ENCODE measurements at places on chromosomes 5 and 9. TPM values are rescaled to one million over a fixed set of nuclear protein-coding genes. Genes with fewer than 3 reads are reported as not detected.
A peak's percentile ranks its signal among the peaks of the same experiment; 100 is the strongest.

The TAS2R1 gene
- total RNA-seq = not detected

The ORM2 gene
- total RNA-seq = not detected

The ZNF454 gene
- 1.6 TPM for total RNA-seq

The TMEM252 gene
- not detected for total RNA-seq

The SCAI gene
- 8.6 TPM for total RNA-seq

The SCGB3A2 gene
- total RNA-seq = not detected

The GZMA gene
- total RNA-seq = not detected

The MSX2 gene
- 31.9 TPM for total RNA-seq

DNA sequence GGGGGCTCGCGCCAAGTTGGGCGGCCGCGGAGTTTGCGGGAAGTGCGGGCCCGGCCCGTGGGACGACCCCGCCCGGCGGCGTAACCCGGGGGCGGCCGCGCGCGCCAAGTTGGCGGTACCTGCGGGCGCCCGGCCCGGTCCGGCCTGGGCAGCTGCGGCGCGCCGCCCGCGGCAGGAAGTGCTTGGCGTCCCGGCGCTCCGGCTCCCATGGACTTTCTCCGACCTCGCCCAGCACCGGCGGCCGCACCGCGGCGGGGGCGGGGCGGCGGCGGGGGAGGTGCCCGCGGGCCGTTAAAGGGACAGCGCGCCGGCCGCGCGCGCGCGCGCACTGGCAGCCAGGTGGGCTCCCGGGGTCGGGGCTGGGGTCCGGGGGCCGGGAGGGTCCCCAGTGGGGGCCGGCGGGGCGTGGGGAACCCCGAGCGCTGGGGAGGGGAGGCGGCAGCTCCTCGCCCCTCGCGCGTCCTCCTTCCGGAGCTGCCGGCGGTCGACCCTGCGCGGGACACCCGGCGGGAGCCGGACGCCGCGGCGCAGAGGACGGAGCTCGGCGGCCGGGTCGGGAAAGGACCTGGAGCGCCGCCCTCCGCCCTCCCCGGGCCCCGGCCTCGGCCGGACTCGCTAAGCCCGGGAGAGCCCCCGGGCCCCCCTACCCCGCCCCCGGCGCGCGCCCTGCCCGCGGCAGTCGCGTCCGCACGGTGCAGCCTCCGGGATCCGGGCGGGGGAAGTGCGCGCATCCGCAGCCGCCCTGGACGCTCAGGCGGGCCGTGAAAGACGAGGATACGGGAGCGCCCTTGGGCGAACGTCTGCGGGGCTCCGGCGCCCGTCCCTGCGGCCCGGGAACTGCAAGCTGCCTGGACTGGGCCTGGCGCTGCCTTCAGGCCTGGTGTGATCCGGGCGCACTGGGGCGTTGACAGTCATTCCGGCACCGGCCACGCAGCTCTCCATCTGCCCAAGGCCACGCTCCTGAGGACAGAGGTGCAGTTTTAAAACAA, at the start of gene NACC2:
NACC2 (minus strand) TSS at position 220 of the 989 bp plus-strand sequence. CDS start 44,768 bp downstream, outside the sequence.
- H3K4me1 ChIP-seq = peaks cover 50% of the 10 kb centered on the region
- H3K27me3 ChIP-seq = no peaks in the 10 kb centered on the region
- H3K36me3 ChIP-seq = no peaks in the 10 kb centered on the region
- DNase-seq = no peak
- H3K27ac ChIP-seq = peak within 1 kb of the TSS; percentile 70

- H3K4me3 ChIP-seq = no peak overlapping the region
- peaks cover 11% of the 10 kb centered on the region for H3K4me1 ChIP-seq
- H3K36me3 ChIP-seq = no peaks in the 10 kb centered on the region
- peaks cover 22% of the 10 kb centered on the region for H3K27me3 ChIP-seq
- no peak overlapping the region for H3K27ac ChIP-seq
Observed at GRCh38 chr5:176676361-176676824, 29.1 kb downstream of the TSPAN17 start.

DNA sequence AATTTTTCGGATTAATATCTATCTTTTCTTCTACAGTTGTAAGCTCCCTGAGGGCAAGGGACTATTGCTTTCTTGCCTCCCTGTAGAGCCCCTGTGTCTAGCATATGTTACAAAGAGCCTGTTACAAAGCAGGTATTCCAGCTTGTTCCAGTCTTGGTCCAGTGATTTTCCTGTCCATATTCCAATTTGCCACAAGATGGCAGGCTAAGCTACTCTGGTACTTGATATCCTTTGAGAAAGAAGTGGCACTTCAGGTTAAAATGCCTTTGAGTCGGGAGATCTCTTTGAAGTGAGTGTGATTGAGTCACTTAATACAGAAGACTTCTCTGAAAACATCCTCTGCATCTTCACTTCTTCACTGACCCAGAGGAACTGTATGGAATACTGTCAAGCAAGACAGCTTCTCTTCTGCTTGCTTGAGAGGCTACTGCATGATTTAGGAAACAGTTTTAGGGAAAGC, 24.5 kb downstream of the CAVIN4 start:
- peaks cover 12% of the 10 kb centered on the region for H3K4me1 ChIP-seq
- no peaks in the 10 kb centered on the region for H3K36me3 ChIP-seq
- H3K27me3 ChIP-seq = peaks cover 15% of the 10 kb centered on the region
- H3K27ac ChIP-seq = no peak overlapping the region
- no peak overlapping the region for H3K4me3 ChIP-seq

- no peak overlapping the region for H3K27ac ChIP-seq
- no peaks in the 10 kb centered on the region for H3K36me3 ChIP-seq
- no peaks in the 10 kb centered on the region for H3K27me3 ChIP-seq
- H3K4me3 ChIP-seq = no peak overlapping the region
- no peak for DNase-seq
Observed at GRCh38 chr9:119861842-119862241, 492.6 kb upstream of the BRINP1 start.

- no peak overlapping the region for H3K27ac ChIP-seq
- no peak for DNase-seq
- H3K4me1 ChIP-seq = peaks cover 5% of the 10 kb centered on the region
- peaks cover 15% of the 10 kb centered on the region for H3K36me3 ChIP-seq
Observed at GRCh38 chr5:15638296-15638695, 138.3 kb downstream of the FBXL7 start.

- peaks cover 20% of the 10 kb centered on the region for H3K4me1 ChIP-seq
- H3K4me3 ChIP-seq = no peak overlapping the region
- DNase-seq = no peak
Observed at GRCh38 chr5:59522201-59522831, 371.2 kb downstream of the PDE4D start.

DNA sequence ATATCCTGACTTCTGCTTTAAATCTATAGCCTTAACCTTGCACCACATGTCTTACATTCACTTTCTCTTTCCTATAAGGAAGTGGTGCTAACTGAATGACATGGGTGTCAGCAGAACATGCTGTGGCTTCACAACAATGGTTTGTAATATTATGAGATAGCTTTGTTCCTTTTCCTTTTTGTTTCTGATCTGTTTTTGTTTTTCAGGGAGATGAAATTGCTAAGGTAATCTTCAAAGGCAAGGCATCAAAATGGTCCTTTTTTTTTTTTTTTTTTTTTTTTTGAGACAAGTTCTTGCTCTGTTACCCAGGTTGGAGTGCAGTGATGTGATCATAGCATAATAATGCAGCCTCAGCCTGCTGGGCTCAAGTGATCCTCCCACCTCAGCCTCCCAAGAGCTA, 53.6 kb upstream of the RANBP6 start:
- H3K36me3 ChIP-seq = no peaks in the 10 kb centered on the region
- no peak overlapping the region for H3K27ac ChIP-seq
- peaks cover 17% of the 10 kb centered on the region for H3K27me3 ChIP-seq
- H3K4me1 ChIP-seq = no peaks in the 10 kb centered on the region

DNA sequence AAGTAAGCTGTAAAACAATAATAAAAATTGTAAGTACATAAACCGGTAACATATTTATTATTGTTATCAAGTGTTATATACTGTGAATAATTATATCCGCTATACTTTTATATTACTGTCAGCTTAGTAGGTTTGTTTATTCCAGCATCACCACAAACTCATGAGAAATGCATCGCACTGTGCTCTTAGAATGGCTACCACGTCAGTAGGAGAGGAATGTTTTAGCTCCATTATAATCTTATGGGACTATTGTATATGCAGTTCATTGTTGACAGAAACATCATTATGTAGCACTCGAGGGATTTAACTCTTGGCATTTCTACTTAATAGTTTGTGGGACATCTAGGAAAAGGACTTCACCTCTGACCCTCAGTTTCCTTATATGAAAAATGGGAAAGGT, 16.4 kb downstream of the SLC12A2 start:
- H3K27ac ChIP-seq = no peak overlapping the region
- no peak overlapping the region for H3K4me3 ChIP-seq
- DNase-seq = no peak
- no peaks in the 10 kb centered on the region for H3K27me3 ChIP-seq

- no peaks in the 10 kb centered on the region for H3K27me3 ChIP-seq
- peaks cover 63% of the 10 kb centered on the region for H3K4me1 ChIP-seq
Observed at GRCh38 chr5:158387499-158387898, 528.6 kb upstream of the CLINT1 start.

DNA sequence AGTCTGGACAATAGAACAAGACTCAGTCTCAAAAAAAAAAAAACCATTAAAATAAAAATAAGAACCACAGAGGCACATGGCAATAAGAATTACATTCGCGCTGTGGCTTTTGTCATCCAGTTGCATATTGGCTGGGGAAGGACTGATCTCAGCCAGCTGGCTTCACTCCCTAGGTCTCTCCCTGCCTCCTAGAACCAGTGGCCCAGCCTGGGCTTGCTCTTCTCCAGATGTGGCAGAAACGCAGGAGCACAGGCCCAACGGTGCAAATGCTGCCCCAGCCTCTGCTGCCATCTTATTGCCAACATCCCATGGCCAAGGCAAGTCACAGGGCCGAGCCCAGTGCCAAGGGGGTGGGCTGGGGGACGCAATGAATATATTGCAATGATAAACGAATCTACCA, 37.0 kb downstream of the NKX2-5 start:
- peaks cover 4% of the 10 kb centered on the region for H3K27me3 ChIP-seq
- DNase-seq = no peak
- H3K4me1 ChIP-seq = peaks cover 22% of the 10 kb centered on the region
- H3K27ac ChIP-seq = no peak overlapping the region

DNA sequence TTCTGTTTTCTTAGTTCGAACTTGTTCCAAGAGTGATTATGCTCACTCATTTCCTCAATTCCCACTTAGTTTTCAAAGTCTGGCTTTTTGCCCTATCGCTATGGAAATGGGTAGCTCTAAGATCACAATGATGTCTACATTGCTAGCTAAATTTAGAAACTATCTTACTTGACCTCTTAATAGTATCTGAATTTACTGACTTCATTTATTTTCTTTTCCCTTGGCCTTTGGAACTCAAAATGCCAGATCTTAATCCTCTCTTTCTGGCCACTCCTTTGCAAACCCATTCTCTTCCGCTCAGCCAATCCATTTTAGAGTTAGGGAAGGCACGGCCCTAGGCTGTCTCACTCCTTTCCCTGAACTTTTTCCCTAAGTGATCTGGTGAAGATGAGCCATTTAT, 137.0 kb downstream of the FER start:
- H3K36me3 ChIP-seq = peaks cover 17% of the 10 kb centered on the region
- peak overlapping the region; percentile 40 for H3K27ac ChIP-seq
- no peak for DNase-seq
- no peak overlapping the region for H3K4me3 ChIP-seq

DNA sequence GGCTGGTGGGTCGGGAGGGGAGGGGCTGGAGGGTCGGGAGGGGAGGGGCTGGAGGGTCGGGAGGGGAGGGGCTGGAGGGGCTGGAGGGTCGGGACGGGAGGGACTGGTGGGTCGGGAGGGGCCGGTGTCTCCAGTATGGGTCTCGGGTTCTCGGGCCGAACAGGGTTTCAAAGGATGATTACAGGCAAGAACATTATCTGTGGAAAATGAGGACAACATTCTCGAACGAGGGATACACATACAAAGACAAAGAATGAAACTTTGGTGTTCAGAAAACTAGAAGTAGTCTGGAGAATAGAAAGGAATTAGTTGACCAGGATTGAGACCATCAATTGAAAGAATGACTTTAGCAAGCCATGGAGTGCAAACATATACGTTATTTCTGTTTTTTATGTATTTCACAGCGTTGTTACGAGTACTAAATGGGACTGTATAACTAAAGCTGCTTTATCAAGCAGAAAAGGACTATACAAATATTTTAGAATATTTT, 360 bp upstream of the ZCCHC10 start:
- peaks cover 3% of the 10 kb centered on the region for H3K36me3 ChIP-seq
- DNase-seq = no peak
- peaks cover 23% of the 10 kb centered on the region for H3K4me1 ChIP-seq
- peak overlapping the region; percentile 73 for H3K4me3 ChIP-seq
- no peaks in the 10 kb centered on the region for H3K27me3 ChIP-seq
- H3K27ac ChIP-seq = peak overlapping the region; percentile 88

DNA sequence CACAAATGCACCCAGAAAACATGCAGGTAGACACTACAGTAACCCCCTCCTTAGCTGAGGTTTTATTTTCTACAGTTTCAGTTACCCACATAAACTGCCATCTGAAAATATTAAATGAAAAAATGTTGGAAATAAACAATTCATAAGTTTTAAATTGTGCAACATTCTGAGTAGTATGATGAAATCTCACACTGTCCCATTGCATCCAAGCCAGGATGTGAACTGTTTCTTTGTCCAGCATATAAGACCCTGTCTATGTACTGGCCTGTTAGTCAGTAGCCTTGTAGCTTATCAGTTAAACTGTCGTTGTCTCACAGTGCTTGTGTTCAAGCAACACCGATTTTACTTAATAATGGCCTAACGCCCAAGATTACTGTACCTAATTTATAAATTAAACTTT, 630.5 kb downstream of the ANXA1 start:
- no peak for DNase-seq
- no peaks in the 10 kb centered on the region for H3K4me1 ChIP-seq
- no peak overlapping the region for H3K4me3 ChIP-seq
- H3K27me3 ChIP-seq = no peaks in the 10 kb centered on the region
- H3K36me3 ChIP-seq = no peaks in the 10 kb centered on the region
- no peak overlapping the region for H3K27ac ChIP-seq

DNA sequence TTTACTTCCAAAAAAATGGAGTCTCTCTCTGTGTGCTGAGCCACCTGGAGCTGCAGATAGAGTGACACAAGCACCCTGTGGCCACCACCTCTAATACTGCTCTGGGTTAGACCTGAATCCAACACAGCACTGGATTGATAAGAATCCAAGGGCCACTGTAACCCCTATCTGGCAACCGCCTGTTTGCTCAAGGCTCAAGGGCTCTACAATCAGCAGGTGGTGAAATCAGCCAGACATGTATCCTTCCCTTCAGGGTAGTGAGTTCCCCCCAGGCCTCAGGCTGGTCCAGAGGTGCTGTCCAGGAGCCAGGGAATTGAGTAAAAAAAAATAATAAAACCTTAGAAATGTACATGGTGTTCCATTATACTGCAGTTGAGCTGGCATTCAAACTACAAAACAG, 509.0 kb downstream of the KIF4B start:
- no peaks in the 10 kb centered on the region for H3K4me1 ChIP-seq
- no peak overlapping the region for H3K4me3 ChIP-seq
- H3K27me3 ChIP-seq = no peaks in the 10 kb centered on the region
- DNase-seq = no peak

GRCh38 chr5:165425594-165425993, 1920.2 kb downstream of the MAT2B start:
- DNase-seq = no peak
- no peak overlapping the region for H3K4me3 ChIP-seq
- H3K27ac ChIP-seq = no peak overlapping the region
- H3K27me3 ChIP-seq = no peaks in the 10 kb centered on the region
- no peaks in the 10 kb centered on the region for H3K4me1 ChIP-seq
- H3K36me3 ChIP-seq = no peaks in the 10 kb centered on the region
